ENCODE measurements at places on chromosomes 4 and X. TPM values are rescaled to one million over a fixed set of nuclear protein-coding genes. Genes with fewer than 3 reads are reported as not detected.

GRCh38 chr4:110175634-110176033 lies 22.8 kb downstream of the ELOVL6 start:
- DNase-seq: no peak

GRCh38 chrX:74550295-74550802 lies 64.1 kb downstream of the RLIM start:
- DNase-seq: peak; percentile 79

DNA sequence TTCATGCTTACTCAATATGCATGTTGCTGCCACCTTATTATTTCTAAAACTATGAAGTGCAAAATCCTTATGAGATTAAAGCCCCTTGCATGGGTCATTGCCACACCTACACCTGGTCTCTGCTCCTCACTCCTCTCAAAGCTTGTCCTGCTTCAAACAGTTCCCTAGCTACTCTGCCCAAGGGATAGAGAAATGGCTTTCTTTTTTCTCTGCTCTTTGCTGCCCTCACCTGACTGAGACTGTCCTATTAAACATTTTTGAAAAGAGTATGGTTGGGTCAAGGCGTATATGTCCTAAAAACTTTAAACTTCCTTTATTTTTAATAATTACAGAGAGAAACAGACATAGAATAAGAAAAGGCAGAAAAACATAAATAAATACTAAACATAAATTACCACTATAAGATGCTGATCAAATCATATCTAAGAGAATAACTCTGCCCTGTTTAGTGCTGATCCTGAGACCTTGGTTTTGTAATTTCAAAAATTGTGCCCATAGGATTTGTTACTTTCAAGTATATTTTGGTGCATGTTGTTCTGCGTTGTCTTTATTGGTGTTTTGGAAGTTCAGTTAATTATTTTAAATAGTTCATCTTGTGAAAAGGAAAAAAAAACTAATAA lies 704.9 kb upstream of the PABPC4L start:
- no peak for DNase-seq

DNA sequence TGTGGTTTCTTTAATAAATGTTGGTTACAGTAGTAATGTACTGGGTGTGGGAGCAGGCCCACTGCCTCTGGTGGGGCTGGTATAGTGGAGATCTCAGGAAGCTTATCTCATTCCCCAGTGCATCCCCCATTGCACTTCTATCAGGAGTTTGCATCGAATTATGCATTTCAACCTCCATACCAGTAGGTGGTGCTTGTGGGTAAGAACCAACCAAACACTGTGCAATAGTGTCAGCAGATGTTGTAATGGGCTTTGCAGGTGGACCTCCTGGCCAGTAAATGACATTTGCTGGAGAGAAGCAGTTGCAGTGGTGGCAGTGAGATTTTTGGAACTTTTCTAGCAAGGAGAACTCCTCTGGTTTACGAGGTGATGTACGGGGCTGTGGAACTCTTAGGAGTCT lies 150.6 kb downstream of the POU3F4 start:
- DNase-seq: no peak

DNA sequence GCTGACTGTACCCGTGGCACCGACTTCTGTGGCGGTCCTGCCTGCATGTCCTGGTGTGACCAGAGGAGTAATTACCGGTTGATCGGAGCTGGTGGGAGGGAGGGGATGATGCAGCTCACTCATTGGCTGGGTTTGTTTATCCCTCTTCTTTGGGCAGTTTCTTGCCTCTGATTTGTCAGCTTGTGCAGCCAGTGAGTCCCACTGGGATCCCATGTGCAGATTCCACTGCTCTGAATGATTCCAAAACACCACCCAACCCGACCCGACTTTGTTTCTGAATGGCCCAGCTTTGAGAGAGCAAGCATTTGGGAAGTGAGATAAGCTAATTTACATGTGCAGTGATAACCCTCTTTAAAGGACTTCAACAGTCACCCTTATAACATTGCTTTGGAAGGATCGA lies 13.8 kb downstream of the FHDC1 start:
- no peak for DNase-seq

The G6PD gene
- 3.9 TPM for polyA plus RNA-seq

DNA sequence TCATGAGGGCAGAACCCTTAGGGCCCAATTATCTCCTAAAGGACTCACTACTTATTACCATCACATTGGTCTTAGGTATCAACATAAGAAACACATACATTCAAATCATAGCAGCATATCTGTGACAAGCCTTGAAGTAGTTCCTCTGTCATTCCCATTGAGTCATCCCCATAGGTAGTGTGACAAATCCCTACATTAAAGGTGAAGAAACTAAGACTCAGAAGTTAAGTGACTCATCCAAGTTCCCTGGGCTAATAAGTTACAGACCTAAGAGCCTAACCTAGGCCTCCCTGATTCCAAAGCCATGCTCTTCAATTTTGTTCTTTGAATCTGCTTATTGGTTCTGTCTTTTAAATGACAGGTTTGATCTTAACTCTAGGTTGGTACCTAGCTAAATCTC lies 58.2 kb downstream of the CD38 start:
- no peak for DNase-seq

The GRPR gene
- polyA plus RNA-seq: not detected

The ANXA3 gene
- not detected for polyA plus RNA-seq

The SH2D1A gene
- polyA plus RNA-seq: 0.24 TPM

DNA sequence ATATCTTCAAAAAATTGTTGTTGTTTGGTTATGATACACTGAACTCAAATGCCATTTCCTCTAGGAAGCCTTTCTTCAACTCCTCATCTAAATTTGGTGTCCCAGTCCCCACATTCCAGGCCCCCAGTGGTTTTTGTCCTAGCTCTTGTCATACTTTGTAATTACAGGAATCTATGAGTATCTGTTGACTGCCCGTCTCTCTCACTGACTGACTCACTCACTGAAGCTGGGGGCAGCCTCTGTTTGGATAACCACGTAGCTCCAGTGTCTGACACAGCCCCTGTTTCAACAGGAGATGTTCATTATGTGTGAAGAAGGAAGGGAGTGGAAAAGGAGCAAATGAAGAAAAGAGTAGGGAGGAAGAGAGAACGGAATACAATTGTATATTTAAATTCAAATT lies 284.1 kb upstream of the TENM3 start:
- no peak for DNase-seq

DNA sequence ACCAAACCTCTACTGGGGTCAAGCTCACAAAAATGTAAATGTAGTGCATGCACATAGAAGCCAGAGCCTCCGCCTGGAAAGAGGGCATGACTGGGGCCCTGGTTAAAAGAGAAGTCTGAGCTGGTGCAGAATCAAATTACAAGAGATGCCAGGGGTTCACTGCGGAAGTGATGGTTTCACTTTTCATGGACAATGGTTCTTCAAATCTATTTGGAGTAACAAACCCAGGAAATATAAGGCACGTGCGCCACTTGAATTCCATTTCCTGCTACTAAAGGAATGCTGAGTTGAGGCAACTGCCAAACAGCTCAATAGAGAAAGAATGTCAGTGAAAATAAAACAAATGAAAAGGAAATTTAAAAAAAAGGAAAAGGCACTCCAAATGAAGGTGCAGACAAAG lies 79.8 kb downstream of the FUNDC1 start:
- no peak for DNase-seq

All from naive B cell (primary cell).